CD4-positive, alpha-beta T cell treated with Interleukin-12 subunit alpha and Interleukin-12 subunit beta, for 1 hour (primary cell): ENCODE measurements at places on chromosomes 3 and 15.

- peak; percentile 32 for DNase-seq
Observed at GRCh38 chr3:192188218-192188835, 539.0 kb downstream of the FGF12 start.

DNA sequence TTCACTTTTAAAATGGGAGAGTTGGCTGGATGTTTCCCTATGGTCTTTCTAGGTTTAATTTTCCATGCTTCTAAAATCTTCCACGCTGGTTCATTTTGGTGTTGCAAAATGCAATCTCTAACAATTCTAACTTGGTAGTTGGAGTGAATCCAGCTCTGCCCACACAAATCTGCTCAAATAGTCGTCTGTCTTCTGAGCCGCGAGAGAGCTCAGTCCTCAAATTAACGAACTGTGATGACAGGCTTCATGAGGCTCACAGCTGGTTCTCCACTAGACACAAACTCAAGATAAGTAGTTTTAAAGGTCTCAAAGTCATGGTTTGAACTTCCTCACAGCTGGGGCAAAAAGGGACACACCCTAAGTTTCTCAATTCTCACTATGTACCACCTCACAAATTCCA, 178.6 kb upstream of the LYSMD4 start:
- no peak for DNase-seq

DNA sequence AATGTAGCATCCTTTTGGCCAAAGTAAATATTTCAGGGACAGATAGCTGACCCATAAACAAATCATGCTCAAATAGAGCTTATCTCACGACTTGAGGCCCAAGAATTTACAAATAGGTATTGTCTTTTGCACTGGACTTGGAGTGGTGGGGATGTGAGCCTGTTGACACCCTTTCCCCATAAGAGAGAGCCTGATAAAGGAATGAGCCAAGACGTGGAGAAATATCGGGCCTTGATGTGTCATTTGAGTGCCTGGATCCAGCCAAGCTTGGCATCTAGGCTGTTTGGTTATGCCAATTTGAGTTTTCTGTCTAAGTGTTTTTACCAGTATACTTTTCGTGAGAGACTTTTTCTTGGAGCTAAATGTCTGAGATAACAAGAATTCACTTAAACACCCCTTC, 112.9 kb upstream of the RGMA start:
- no peak for DNase-seq

GRCh38 chr3:68025189-68025588, 370.8 kb upstream of the SUCLG2 start:
- DNase-seq, result no peak

DNA sequence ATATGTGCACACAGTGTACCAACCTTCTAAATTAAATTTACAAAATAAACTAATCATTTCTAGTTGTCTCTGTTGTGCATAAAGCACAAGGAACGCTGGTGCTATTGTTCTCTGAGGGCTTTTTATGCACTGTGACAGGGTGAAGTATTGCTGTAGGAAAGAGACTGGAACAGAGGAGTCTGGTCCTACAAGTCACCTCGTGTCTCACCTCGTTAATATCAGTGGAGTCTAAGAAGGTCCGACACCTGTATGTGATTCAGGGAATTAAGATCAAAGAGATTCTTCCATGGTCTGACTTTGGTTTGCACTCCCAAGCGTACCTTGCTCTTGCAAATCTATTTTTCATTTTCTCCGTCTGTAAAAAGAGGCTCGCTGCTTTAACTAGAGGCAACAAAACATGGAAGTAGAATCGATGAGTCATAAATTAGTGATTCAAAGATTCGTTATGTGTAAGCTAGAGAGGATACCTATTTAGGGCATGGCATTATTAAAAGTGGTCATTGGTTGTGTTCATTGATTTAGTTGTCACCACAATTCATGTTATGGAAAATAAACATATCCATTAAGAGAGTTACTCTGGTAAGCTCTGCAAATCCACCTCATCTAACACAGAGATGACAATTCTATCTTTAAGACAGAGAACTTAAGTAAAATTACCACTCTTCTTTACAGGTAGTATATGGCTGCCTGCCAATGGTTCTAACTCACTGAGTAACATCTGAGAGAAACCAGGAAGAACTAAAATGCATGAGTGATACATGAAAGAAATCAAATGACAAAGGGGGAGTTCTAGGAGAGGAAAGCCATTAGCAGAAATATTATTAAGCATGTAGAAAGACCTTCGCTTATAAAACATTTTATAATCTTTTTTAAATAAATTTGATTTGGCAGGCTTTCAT, 219.4 kb upstream of the GBE1 start:
- no peak for DNase-seq

GRCh38 chr15:98778960-98779359, 130.6 kb downstream of the IGF1R start:
- DNase-seq, result no peak

DNA sequence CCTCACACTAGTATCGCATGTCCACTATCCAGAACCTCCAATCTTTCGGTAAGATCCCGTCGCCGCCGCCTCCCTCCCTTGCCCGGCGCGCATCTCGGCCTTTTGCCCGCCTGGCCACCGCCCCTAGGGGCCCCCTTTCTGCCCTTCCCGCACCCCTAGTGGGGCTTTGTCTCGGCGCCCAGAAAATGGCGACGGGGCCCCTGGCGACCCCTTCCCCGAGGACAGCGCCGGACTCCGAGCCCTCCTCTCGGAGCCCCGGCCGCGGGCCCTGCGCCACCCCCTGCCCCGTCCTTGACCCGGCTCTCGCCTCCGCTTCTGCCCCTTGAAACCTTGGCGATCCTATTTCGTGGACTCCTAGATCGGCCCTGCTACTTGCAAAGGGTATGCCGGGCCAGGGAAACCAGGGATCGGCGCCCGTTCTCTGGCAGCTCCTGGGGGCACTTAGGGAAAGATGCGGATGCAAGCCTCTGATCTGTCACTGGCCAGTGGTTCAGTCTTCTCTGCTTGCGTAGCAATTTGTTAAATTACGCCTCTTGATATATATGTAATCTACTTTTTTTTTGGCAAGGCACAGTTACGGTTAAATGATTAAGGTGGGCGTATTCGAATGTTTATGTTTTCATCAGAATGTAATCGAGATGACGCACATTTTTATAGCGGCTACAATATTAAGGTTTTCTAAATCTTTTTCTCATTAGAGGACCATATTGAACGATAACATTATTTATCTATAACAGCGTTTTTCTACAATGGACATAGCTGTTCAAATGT, 603 bp downstream of the EIF1B start:
- peak; percentile 44 for DNase-seq

DNA sequence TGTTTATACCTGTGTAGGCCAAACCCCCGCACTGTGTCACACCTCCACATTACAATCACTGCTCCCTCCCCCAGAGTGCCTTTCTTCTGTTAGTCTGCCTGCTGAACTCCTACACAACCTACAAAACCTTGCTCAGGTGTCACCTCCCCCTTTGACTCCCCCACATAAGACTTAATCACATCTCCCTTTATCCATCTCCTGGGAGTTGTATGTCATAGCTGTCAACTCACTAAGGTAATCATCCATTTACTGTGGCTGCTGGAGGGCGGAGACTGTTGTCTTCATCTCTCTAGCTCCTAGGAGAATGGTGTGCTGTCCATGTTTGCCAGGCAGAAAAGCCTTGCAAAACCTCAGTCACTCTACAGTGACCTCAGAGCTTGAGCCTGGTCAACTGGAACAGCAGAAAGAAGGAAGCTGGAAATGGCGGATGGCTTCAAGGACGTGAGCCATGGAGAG, 43.8 kb downstream of the ZNF710 start:
- DNase-seq, result no peak

- no peak for DNase-seq
Observed at GRCh38 chr3:192825657-192826200, 91.9 kb downstream of the MB21D2 start.

GRCh38 chr15:40845511-40846284, 1.9 kb downstream of the SPINT1 start:
- no peak for DNase-seq

DNA sequence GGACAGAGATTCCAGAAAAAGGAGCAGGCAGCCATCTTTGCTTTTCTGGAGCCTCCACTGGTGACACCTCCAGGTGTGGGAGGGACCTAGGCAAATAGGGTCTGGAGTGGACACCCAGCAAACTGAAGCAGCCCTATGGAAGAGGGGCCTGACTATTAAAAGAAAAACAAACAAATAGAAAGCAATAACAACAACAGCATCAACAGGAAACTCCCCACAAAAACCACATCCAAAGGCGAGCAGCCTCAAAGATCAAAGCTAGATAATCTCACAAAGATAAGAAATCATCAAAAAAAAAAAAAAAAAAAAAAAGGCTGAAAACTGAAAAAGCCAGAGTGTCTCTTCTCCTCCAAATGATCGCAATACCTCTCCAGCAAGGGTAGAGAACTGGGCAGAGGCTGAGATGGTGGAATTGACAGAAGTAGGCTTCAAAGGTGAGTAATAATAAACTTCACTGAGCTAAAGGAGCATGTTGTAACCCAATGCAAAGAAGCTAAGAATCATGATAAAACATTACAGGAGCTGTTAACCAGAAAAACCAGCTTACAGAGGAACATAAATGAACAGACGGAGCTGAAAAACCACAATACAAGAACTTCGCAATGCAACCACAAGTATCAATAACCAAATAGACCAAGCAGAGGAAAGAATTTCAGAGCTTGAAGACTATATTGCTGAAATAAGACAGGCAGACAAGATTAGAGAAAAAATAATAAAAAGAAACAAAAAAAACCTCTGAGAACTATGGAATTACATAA, 225.4 kb downstream of the CTNNB1 start:
- DNase-seq, result peak; percentile 10

- no peak for DNase-seq
Observed at GRCh38 chr3:150264561-150265279, 143.4 kb upstream of the TSC22D2 start.

- DNase-seq, result no peak
Observed at GRCh38 chr3:123088387-123088786, 21.6 kb downstream of the PDIA5 start.

- no peak for DNase-seq
Observed at GRCh38 chr15:40345867-40346578, 4.8 kb upstream of the PHGR1 start.

DNA sequence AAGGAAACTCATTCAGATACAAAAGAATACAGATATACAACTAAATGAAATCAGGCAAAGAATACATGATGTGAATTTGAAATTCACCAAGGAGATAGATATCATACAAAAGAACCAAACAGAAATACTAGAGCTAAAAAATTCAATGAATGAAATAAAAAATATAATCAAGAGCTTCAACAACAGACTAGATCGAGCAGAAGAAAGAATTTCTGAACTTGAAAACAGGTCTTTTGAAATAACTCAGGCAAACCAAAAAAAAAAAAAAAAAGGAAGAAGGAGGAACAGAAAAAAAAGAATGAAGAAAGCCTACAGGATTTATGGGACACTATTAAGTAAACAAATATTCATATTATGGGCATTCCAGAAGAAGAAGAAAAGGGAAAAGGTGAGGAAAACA, 137.8 kb downstream of the DMXL2 start:
- no peak for DNase-seq

DNA sequence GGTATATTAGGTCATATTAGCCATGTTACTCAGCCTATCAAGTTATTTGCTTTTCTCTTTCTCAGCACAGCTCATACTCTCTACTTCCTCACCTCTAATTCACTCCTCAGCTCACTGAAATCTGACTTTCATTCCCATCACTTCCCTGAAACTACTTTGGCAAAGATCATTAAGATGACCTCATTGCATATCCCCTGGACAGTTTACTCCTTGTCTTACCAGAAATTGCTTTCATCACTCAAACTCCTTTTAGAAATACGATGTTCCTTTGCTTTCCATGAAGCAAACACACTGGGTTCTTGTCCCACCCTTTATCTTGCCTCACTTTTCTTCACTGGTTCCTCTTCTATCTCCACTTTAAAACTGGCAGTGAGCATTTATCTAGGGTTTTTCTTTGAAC, 354.4 kb downstream of the TUSC7 start:
- DNase-seq, result no peak
